ENCODE measurements at places on chromosomes 2 and 18. TPM values are rescaled to one million over a fixed set of nuclear protein-coding genes. Genes with fewer than 3 reads are reported as not detected.

Gene EFEMP1
- 25.7 TPM for total RNA-seq

Gene SLC40A1
- total RNA-seq = 0.76 TPM

DNA sequence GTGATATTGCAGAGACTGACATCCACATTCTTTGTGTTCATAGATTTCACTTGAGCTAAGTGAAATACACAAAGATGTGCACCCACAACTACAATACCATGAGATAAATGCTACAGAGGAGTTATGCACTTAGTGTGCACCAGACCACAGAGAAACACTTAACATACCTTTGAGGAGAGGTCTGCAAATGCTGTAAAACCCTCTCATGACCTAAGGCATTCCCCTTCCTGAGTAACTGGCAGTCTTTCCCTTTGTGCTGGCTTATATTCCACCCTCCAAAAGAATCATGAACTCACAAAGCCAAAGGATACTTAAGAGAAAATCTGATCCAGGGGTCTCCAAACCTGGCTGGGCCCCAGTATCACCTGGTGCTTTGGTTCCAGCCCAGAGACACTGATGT lies 16.2 kb downstream of the NXPH2 start:
- DNase-seq = no peak

- DNase-seq = no peak
Measured at GRCh38 chr2:24894750-24895149, 25.3 kb downstream of the ADCY3 start.

- no peak for DNase-seq
Measured at GRCh38 chr2:147088871-147089270, 756.0 kb upstream of the ACVR2A start.

Gene ZEB2
- 0.46 TPM for total RNA-seq

DNA sequence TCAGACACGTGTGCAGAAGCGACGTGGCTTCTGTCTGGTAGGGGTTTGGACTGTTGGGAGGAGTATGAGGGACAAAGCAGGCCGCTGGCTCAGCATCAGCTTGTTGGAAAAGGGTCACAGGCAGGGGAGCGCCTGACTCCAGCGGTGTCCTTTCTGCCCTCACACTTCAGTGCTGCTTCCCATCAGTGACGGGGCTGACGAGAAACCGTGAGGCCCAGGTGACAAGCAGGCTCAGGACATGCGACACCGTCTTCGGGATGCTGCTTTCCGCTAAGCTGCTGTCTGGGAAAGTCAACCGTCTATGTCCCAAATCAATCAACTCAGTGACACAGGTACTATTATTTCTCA lies 90.5 kb downstream of the USP40 start:
- DNase-seq = no peak

DNA sequence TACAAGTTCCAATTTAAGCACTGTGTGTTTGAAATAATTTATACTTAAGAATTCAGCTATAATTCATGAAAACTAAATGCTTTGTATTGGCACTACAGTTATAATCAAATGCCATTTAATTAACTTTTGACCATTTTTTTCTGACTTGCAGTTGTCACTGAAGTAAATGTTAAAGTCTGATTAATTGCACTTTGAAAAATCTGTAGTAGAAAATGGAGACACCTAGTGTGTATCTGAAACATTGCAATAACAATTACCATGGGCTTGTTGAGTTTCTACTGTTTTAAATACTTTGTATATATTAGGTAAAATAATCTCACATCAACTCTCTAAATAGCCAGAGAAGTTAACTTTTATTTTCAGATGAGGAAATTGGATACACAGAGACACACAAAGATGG lies 458.6 kb upstream of the FSIP2 start:
- DNase-seq = no peak

Gene FBXO41
- 21.5 TPM for total RNA-seq

Gene C1GALT1C1L
- 0.46 TPM for total RNA-seq

Gene UGT1A10
- 0.11 TPM for total RNA-seq

GRCh38 chr18:21463718-21464117 lies 136.8 kb downstream of the ESCO1 start:
- no peak for DNase-seq

DNA sequence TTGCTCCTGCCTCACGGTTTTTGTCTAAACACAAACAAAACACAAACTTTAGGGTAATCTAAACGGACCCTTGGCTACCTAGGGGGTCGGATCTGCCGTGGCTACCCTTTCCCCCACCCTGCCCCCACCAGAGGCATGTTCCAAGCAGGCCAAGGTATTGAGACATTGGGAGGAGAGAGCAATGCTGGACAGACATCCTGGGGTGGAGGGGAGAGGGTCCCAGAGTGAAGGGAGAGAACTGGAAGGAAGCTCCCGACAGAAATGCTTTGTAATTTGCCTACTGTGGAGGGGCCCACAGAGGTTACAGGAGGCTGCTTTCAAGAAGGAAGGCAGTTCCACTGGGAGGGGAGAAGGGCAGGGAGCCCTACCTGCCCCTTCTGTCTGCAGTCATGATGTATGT lies 13.9 kb upstream of the MAT2A start:
- no peak for DNase-seq

- no peak for DNase-seq
Measured at GRCh38 chr18:49762191-49763077, 50.9 kb downstream of the ACAA2 start.

Gene RAX
- total RNA-seq = 0.57 TPM

GRCh38 chr2:167342769-167343168 lies 454.5 kb downstream of the XIRP2 start:
- DNase-seq = no peak

DNA sequence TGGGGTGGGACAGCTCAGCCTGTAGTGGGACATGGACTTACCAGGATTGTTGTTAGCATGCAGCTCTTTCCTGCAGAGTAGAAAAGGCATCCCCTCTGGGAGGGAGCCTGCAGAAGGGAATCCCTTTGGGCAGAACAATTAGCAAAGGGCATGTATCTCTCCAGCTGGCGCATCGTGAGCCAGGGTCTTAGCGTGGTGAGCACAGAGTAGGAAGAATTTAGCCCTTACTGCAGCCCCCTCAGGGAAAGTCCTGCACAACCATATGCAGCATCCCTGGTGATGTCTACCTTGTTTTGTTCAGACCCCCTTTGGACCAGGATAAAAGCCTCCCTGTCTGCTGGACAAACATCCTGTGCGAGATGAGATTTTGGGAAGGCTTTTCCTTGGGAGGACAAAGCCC lies 292.1 kb downstream of the SLC4A3 start:
- no peak for DNase-seq

DNA sequence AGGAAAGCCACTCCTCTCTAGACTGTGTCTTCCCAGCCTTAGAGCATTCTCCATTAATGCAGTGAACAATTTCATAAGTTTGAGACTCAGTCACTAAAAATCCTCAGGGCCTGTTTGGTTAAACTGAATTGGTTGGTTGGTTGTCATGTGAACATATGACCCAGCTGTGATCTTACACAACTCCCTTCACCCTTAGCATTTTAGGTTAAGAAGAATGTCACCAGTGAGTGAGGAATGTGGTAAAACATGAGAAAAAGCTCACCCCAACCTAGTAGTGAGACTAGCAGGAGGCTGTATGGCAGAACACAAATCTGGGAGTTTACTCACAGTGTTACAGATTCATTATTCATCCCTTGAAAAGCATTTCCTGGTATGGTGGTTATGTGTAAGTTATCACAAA lies 32.4 kb downstream of the LHCGR start:
- no peak for DNase-seq

DNA sequence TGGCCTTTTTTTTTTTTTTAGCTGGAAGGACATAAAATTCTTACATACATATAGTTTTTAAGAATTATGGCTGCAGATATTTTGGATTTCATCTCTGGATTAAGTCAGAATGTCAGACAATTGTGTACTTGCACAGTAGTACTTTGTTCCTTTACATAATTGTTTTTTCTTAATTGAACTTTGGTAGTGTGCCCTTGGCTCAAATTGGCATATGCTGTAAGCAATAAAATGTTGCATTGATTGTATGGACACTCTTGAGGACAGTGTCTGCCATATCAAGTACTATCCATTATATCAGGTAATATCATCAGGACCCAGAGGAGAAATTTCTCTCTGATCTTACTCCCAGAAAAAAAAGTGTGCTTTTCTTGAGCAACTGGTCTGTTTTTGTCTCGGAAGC lies 15.3 kb downstream of the ZC3H6 start:
- no peak for DNase-seq

Gene ITGA6
- 82.4 TPM for total RNA-seq

DNA sequence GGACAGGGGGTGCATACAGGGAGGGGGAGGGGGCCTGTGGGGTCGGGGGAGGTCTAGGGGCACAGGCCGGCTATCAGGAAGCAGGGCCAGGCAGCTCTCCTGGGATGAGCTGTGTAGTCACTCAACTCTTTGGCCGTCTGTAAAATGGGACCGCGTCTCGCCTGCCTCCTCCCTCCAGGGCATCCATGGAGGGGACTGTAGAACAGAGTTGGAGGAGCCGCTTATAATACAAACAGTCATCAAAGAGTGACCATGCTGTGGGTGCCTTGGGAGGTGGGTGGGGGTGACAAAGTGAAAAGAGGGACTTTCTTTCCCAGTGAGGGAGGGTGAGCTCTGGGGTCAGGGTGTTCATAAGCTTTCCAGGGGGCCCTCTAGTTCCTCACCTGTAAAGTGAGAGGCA lies 169.6 kb upstream of the HAAO start:
- DNase-seq = no peak

Gene MC5R
- total RNA-seq = 0.27 TPM
